ENCODE measurements at places on chromosomes 13 and 19. TPM values are rescaled to one million over a fixed set of nuclear protein-coding genes. Genes with fewer than 3 reads are reported as not detected.

DNA sequence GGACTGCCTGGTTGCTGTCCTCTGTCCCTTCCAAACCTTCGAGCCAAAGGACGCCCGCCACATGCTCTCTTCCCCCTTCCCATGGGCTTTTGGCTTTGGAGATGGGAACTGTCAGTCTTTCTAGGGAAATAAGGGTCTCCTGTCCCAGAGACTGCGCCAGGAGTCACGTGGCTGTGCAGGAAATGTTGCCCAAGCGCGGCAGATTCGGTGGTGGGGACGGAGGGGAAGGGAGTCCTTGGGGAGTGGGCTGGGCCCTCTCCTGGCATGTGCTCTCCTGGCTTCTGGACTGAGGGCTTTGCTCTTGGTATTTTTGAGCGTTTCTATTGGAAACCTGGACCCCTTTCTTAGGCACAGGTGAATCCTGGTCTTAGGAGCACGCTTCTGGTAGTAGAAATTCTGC is 103.2 kb downstream of the KDM4B start:
- H3K36me3 ChIP-seq = no peaks in the 10 kb centered on the region
- H3K27me3 ChIP-seq = no peaks in the 10 kb centered on the region
- no peak overlapping the region for H3K27ac ChIP-seq
- H3K4me3 ChIP-seq = no peak overlapping the region

VAV1 gene
- 6.0 TPM for total RNA-seq

DNA sequence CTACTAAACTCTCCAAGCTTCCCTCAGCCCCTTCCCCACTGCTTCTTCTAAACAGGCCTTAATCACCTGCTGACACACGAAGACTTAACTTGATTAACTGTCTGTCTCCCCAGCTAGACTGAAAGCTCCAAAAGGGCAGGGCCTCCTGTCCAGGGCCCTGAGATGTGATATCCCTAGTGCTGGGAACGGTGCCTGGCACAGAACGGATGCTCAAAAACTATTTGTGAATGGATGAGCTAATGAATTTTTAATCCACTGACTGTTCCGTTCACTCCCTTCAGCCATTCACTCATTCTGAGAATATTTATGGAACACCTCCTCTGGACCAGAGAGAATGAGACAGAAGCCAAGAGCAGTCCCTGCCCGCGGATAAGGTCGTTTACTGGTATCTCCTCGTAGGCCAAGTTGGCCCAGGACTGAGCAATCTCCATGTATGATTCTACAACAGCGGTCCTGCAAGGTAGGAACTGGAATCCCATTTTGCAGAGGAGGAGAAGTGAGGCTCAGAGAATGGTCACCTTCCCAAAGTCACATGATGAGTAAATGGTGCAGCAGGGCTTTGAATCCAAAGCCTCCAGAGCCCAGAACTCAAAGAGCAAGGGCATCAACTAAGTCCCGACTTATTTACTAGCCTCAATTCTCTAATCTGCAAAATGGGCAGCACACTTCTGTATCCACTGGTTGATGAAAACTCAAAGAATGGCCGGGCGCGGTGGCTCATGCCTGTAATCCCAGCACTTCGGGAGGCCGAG is 3.4 kb downstream of the DMWD start:
- H3K27me3 ChIP-seq = no peaks in the 10 kb centered on the region
- H3K4me3 ChIP-seq = no peak overlapping the region
- no peak overlapping the region for H3K27ac ChIP-seq
- no peak for DNase-seq
- peaks cover 11% of the 10 kb centered on the region for H3K4me1 ChIP-seq

ZNF649 gene
- total RNA-seq = 8.1 TPM

DNA sequence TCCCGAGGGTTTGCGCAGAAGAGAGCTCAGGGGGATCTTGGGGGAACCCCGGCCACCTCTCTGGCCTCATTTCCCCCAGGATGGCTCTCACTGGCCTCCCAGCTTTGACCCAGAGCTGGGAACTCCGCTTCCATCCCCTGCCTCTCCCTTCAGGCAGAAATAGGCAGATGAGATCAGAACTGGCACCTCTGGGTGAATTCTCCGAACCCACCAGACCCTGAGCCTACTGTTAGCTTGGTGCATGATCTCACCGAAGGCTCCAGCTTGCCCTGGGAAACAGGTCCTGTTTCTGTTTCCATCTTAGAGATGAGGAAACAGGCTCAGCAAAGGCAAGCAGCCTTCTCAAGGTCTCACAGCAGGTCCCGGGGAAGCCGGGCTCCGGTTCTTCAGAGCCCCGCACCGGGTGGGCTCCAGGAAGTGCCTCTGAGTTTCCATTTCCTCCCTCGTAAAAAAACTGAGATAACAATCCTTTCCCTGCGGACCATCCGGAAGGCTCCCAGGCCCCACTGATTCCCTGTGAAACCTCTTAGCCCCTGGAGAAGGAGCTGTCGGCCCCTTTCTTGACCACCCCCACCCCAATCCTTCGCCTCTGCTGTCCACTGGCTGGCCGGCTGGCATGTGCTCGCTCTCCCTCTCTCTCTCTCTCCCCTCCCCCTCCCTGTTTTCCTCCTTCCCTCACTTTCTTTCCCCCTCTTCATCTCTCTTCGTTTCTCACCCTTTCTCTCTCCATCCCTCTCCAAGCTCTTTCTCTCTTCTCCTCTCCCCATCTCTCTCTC is 2.1 kb downstream of the NECTIN2 start:
- peak overlapping the region; percentile 91 for H3K27ac ChIP-seq
- DNase-seq = peak; percentile 25
- no peaks in the 10 kb centered on the region for H3K36me3 ChIP-seq
- H3K4me1 ChIP-seq = peaks cover 5% of the 10 kb centered on the region

- H3K27me3 ChIP-seq = no peaks in the 10 kb centered on the region
- no peaks in the 10 kb centered on the region for H3K4me1 ChIP-seq
- no peaks in the 10 kb centered on the region for H3K36me3 ChIP-seq
- H3K27ac ChIP-seq = no peak overlapping the region
- DNase-seq = no peak
These were observed 671.0 kb upstream of the SLITRK1 start for GRCh38 chr13:84553227-84553626.

NKPD1 gene
- total RNA-seq = not detected

FAM216B gene
- 0.08 TPM for total RNA-seq

GRCh38 chr13:75489502-75490263 is 7.7 kb upstream of the TBC1D4 start:
- no peaks in the 10 kb centered on the region for H3K4me1 ChIP-seq
- no peaks in the 10 kb centered on the region for H3K27me3 ChIP-seq
- DNase-seq = peak; percentile 43
- H3K36me3 ChIP-seq = no peaks in the 10 kb centered on the region
- H3K27ac ChIP-seq = no peak overlapping the region
- peak overlapping the region; percentile 9 for H3K4me3 ChIP-seq

CEACAM16 gene
- not detected for total RNA-seq

DNA sequence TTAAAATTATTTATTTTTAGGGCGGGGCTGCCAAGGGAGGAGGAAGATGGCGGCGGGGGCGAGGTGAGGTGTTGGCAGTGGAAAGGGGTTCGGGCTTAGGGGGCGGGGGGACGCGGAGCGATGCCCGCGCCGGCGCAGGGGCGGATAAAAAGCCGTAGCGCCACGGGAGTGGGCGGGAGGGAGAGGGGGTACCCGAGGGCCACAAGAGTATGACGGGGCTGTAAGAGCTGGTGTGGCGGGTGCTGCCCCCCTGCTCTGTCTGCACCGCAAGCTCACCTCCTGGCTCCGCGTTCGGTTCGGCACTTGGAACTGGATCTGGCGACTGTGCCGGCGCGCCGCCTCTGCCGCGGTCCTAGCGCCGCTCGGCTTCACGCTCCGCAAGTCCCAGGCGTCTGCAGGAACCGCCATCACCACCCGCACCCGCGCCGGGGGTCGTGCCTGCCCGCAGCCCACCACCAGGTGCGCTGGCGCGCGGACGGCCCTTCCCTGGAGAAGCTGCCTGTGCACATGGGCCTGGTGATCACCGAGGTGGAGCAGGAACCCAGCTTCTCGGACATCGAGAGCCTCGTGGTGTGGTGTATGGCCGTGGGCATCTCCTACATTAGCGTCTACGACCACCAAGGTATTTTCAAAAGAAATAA is 265.2 kb upstream of the SGCG start:
- peak; percentile 43 for DNase-seq
- no peaks in the 10 kb centered on the region for H3K4me1 ChIP-seq
- no peaks in the 10 kb centered on the region for H3K27me3 ChIP-seq
- peak overlapping the region; percentile 4 for H3K27ac ChIP-seq

DNA sequence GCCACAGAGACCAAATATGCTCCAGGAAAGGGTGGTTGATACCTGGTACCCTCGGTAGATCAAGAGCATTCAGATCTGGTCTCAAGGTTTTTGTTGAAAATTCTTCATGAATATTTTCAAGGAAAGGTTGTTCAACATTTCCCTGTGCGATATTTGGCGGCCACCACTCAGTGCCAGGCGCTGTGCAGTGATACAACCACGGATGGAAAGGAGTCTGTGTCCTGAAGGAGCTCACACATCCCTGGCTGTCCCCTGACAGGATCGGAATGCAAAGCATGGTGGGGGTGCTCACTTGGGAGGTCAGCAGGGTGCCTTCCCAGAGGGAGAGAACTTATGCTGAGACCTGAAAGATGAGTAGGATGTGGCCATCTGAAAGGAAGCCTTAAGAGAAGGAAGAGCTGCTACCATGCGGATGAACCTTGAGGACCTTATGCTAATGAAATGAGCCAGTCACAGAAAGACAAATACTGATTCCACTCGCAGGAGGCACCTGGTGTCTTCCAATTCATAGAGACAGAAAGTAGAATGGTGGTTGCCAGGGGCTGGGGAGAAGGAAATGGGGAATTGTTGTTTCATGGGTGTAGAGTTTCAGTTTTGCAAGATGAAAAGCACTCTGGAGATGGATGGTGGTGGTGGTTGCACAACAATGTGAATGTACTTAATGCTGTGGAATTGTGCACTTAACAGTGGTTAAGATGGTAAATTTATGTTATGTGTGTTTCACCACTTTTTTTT is 41.6 kb downstream of the HSPH1 start:
- H3K36me3 ChIP-seq = no peaks in the 10 kb centered on the region
- H3K4me1 ChIP-seq = no peaks in the 10 kb centered on the region
- H3K4me3 ChIP-seq = no peak overlapping the region
- H3K27me3 ChIP-seq = no peaks in the 10 kb centered on the region
- H3K27ac ChIP-seq = no peak overlapping the region

- H3K27me3 ChIP-seq = no peaks in the 10 kb centered on the region
- peak overlapping the region; percentile 92 for H3K27ac ChIP-seq
- DNase-seq = peak; percentile 44
These were observed 574 bp downstream of the SH3GL1 start for GRCh38 chr19:4399812-4400134.

DNA sequence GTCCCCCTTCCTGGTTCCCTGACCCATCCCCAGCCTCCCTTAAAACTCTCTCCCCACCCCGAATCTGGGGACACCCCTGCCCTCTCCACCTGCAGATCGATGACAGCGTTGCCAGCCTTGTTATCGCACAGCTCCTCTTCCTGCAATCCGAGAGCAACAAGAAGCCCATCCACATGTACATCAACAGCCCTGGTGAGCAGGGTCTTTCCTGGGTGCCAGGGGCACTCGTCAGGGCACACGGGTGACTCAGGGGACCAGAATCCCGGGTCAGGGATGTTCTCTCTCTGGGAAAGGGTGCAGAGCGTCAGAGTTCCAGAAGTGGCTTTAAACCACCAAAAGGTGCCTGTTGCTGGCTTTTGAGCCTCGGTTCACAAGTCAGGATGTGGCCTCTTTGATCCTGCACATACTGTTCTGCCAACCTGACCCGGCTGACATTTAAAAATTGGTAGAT is 1.0 kb downstream of the CLPP start:
- no peak for DNase-seq
- H3K4me1 ChIP-seq = no peaks in the 10 kb centered on the region
- H3K4me3 ChIP-seq = peak overlapping the region; percentile 98
- peak overlapping the region; percentile 47 for H3K27ac ChIP-seq

GRCh38 chr13:50691681-50692263 is 151.7 kb downstream of the DLEU7 start:
- H3K27me3 ChIP-seq = no peaks in the 10 kb centered on the region
- no peaks in the 10 kb centered on the region for H3K36me3 ChIP-seq
- H3K27ac ChIP-seq = no peak overlapping the region
- H3K4me1 ChIP-seq = no peaks in the 10 kb centered on the region
- DNase-seq = no peak
- H3K4me3 ChIP-seq = no peak overlapping the region

DNA sequence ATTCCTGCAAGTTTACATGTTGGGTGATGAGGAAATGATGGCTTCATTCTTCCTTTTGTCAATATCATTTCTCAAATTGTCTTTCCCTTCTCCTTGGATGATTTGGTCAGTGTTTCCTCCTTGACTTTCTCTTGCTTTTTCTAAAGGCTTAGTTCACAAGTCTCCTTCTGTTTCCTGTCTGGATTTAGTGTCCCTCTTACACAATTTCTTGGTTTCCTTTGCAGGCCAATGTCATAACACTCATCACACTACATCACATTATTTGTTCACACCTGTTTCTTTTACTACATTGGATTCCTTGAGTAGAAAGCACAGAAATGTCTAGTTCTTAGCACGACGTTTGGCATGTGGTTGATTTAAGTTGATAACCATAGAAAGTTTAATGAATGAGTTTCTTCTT is 490.7 kb downstream of the TDRD3 start:
- no peak for DNase-seq
- H3K4me3 ChIP-seq = no peak overlapping the region
- H3K27me3 ChIP-seq = no peaks in the 10 kb centered on the region

- no peaks in the 10 kb centered on the region for H3K27me3 ChIP-seq
- H3K4me3 ChIP-seq = no peak overlapping the region
- no peak overlapping the region for H3K27ac ChIP-seq
- H3K36me3 ChIP-seq = no peaks in the 10 kb centered on the region
- DNase-seq = no peak
- no peaks in the 10 kb centered on the region for H3K4me1 ChIP-seq
These were observed 22.5 kb downstream of the OR10H4 start for GRCh38 chr19:15971224-15971780.

- no peaks in the 10 kb centered on the region for H3K27me3 ChIP-seq
- no peaks in the 10 kb centered on the region for H3K36me3 ChIP-seq
- no peak overlapping the region for H3K27ac ChIP-seq
- no peak for DNase-seq
- no peak overlapping the region for H3K4me3 ChIP-seq
These were observed 86.4 kb downstream of the RAB20 start for GRCh38 chr13:110475117-110475516.

TMEM86B gene
- total RNA-seq = 2.1 TPM

DNA sequence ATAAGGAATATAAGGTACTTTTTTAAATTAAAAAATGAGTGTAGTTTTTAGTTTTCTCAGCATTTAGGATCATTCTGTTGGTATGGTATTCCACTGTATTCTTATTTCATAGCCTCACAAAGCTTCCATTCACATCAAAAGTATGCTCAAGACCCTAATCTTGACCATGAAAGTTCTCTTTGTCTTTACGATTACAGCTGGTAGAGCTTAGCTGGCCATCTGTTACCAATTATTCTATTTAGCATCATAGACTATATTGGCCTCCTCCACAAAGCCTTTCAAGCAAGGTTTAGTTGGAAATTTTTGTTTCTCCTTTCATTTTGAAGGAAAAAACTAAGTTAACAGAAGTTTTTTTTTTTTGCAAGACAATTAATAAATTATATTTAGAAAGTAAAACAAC is 245.1 kb downstream of the KCTD12 start:
- H3K36me3 ChIP-seq = no peaks in the 10 kb centered on the region
- no peak for DNase-seq
- no peak overlapping the region for H3K27ac ChIP-seq
- no peaks in the 10 kb centered on the region for H3K4me1 ChIP-seq
- no peak overlapping the region for H3K4me3 ChIP-seq

KCTD4 gene
- total RNA-seq = 0.58 TPM
